Upper lobe of left lung (tissue), 6 donors: ENCODE measurements at places on chromosomes 1 and 21.

- DNase-seq = no peak
These were observed 37.5 kb upstream of the RD3 start for GRCh38 chr1:211529453-211529852.

GRCh38 chr1:66231217-66231616 lies 302.7 kb upstream of the SGIP1 start:
- no peak for DNase-seq

DNA sequence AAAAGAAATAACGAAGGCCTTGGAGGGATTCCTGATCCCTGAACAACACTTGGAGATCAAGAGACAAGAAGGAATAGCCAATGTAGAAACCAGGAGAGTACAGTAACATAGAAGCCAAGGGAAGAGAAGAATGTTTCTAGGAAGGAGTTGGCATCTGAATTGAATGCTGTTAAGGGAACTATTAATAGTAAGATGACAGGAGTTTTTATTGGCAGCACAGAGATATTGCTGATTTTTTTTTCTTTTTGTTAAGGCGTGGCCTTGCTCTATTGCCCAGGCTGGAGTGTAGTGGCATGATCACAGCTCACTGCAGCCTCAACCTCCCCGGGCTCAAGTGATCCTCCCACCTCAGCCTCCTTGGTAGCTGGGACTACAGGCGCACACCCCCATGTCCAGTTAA lies 9.6 kb upstream of the SFT2D2 start:
- no peak for DNase-seq

DNA sequence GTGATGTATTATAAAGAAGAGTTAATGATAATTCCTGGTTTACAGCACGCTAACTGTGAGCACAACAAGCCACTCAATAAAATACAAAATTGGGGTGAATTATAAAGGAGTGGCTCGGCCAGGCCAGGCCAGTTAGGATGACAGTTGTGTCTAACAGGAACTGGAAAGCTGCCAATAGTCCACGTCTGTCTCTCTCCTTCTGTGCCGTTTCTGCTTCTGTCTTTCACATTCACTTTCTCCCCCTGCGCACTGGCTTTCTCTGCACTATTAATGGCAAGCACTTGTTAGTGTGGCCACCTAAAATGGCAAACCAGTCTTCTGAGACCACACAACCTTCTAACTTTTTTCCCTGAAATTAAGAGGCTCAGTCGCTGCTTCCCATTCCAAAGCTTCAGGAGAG lies 394.3 kb downstream of the NTNG1 start:
- DNase-seq = no peak

GRCh38 chr21:37452227-37452626 lies 85.7 kb downstream of the DYRK1A start:
- no peak for DNase-seq

GRCh38 chr1:212218065-212218464 lies 67.1 kb upstream of the PPP2R5A start:
- no peak for DNase-seq

GRCh38 chr1:6545276-6546112 lies 8.8 kb downstream of the NOL9 start:
- no peak for DNase-seq

DNA sequence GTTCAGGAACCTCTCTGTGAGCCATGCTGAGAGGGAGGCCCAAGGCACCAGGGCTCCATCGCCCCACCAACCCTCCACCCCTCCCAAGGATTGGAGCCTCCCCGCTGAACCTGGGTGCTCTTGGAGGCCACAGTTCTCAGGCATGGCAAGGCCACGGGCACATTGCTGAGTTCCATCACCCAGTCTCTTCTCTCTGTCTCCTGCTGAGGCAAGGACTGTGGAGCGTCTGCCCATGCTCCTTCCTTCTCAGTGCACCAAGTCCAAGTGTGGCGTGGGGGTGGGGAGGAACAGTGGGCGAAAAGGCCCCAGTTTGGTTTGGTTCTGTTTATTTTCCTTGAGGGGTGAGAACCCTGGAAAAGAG lies 2.8 kb upstream of the KNCN start:
- DNase-seq = no peak

DNA sequence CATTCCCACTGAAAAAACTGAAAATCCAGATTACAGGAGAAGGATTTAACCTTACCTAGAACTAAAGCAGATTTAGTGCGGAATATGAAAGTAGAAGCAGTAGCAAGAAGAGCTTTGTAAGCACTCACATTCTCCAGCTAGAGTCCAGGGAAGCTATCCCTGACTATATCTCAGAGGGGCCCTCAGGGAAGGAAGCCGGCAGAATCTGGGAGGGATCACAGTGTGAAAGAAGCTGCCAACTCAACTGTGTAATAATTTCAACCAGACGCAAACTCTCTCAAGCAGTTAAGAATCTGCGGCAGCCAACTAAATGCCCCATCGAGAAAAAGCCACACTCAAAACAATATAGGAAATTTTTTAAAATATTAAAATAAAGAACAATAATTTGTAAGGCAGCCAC lies 163.8 kb downstream of the EIF4G3 start:
- no peak for DNase-seq

- no peak for DNase-seq
These were observed 200.5 kb upstream of the NEGR1 start for GRCh38 chr1:72482736-72483413.

GRCh38 chr1:169557131-169557530 lies 29.1 kb downstream of the F5 start:
- DNase-seq = no peak

DNA sequence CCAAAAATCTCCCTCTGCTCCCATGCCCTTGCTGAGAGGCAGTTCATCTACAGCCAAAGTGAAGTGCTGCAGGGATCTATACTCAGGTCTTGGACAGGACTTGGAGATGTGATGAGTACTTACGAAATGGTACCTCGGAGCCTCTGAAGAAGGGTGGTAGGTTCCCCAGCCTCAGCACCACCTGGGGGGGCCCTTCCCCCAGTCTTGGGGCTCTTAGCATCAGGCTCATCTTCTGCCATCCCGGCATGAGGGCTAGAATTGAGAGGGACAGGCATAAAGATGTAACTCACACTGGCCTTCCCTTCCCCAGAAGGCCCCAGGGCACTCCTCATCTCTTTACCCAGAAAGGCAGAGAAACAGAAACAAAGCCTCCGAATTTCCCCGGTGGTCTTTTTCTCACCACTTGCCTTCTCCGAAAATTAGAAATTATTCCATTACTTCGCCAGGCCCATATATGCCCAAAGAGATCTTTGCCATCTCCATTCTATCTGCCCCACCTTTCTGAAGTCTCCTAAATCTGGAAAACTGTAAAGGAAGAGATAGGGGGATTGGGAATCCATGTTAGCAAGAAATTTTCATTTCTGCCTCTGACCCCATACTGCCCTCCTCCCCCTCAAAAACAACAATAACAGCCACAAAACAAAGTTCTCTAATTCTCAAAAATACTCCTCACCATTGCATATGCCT lies 827 bp downstream of the RFX5 start:
- DNase-seq = no peak

DNA sequence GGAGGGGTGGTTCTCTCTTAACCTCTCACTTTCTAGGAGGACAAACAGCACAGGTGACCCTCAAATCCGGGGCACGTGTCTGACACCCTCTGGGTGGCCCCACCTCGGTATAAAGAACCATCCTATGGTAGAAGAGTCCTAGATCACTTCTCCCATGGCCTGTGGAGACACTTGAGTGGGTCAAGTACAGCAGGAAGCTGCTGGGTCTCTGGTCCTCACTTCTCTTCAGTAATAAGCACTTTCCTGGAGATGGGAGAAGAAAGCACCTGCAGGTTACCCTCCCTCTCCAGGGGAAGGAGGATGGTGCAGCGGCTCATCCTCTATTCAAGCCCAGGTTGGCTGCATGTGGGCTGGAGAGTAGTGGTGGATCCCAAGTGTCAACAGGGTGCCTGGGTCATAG lies 17.0 kb downstream of the S100A7 start:
- DNase-seq = no peak
